Thyroid gland (tissue), 4 donors: ENCODE measurements at places on chromosomes 11 and 22. TPM values are rescaled to one million over a fixed set of nuclear protein-coding genes. Genes with fewer than 3 reads are reported as not detected.

DNA sequence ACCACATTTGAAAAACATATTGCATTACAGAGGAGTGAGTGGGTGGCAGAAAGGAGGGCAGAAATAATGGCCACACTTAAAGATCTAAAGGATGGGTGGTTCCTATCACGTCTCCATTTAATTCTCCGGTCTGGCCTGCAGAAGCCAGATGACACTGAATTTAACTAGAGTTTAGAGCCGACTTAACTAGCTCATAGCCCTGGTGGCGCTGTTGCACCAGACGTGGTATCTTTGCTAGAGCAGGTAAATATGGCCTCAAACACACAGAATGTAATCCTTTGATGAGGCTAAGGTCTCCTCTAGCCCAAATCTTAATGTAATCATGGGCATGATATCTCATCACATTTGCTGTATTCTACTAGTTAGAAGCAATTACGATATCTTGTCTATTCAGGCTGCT lies 51.5 kb upstream of the GAL start:
- no peaks in the 10 kb centered on the region for H3K4me1 ChIP-seq
- H3K27ac ChIP-seq, result no peak overlapping the region
- H3K4me3 ChIP-seq, result no peak overlapping the region
- H3K36me3 ChIP-seq, result no peaks in the 10 kb centered on the region

- no peaks in the 10 kb centered on the region for H3K27me3 ChIP-seq
- no peak overlapping the region for H3K4me3 ChIP-seq
- DNase-seq, result no peak
- peak overlapping the region; percentile 13 for H3K27ac ChIP-seq
- H3K4me1 ChIP-seq, result no peaks in the 10 kb centered on the region
Measured at GRCh38 chr11:95459291-95460042, 228.5 kb upstream of the SESN3 start.

DNA sequence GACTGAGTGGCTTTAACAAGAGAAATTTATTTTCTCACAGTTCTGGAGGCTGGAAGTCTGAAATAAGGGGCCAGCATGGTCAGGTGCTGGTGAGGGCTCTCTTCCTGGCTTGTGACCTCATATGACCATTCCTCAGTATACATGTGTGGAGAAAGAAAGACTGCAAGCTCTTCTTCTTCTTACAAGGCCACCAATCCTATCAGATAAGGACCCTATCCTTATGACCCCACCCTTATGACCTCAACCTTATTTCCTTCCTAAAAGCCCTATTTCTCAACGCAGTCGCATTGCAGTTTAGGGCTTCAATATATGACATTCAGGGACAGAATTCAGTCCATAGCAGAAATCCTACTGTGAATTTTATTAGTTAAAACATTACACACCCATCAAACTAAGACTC lies 124.4 kb upstream of the RAG2 start:
- no peaks in the 10 kb centered on the region for H3K4me1 ChIP-seq
- H3K27ac ChIP-seq, result no peak overlapping the region
- no peak for DNase-seq
- H3K36me3 ChIP-seq, result no peaks in the 10 kb centered on the region
- no peak overlapping the region for H3K4me3 ChIP-seq

DNA sequence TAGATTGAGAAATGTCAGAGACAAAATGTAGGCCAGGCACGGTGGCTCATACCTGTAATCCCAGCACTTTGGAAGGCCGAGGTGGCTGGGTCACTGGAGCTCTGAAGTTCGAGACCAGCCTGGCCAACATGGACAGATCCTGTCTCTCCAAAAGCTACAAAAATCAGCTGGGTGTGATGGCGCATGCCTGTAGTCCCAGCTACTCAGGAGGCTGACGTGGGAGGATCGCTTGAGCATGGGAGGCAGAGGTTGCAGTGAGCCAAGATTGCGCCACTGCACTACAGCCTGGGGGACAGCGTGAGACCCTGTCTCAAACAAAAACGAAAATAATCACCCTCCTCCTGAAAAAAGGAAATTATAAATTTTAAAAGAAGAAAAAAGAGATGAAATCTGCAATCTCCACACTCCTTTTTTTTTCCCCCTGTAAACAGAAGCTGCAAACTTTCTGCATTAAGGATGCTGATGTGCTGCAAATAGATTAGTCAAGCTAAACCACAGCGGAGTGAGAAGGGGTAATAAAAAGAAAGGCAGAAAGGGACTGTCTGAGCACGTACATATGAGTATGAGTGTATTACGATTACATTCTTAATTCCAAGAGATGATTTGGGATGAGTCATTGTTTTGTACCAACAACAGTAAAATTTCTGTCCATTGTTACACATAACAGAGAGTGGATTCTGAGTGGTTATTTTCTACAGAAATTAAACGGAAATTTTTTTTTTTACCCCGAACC lies 87.3 kb downstream of the SIK3 start:
- DNase-seq, result no peak
- H3K4me1 ChIP-seq, result peaks cover 15% of the 10 kb centered on the region
- no peak overlapping the region for H3K4me3 ChIP-seq
- H3K27ac ChIP-seq, result no peak overlapping the region
- no peaks in the 10 kb centered on the region for H3K36me3 ChIP-seq

The OR52A1 gene
- total RNA-seq, result not detected

The FDX1 gene
- total RNA-seq, result 58.5 TPM
